ENCODE measurements at places on chromosomes 4 and X. TPM values are rescaled to one million over a fixed set of nuclear protein-coding genes. Genes with fewer than 3 reads are reported as not detected.

GRCh38 chrX:129646566-129647417, 8.0 kb downstream of the APLN start:
- no peak for DNase-seq

DNA sequence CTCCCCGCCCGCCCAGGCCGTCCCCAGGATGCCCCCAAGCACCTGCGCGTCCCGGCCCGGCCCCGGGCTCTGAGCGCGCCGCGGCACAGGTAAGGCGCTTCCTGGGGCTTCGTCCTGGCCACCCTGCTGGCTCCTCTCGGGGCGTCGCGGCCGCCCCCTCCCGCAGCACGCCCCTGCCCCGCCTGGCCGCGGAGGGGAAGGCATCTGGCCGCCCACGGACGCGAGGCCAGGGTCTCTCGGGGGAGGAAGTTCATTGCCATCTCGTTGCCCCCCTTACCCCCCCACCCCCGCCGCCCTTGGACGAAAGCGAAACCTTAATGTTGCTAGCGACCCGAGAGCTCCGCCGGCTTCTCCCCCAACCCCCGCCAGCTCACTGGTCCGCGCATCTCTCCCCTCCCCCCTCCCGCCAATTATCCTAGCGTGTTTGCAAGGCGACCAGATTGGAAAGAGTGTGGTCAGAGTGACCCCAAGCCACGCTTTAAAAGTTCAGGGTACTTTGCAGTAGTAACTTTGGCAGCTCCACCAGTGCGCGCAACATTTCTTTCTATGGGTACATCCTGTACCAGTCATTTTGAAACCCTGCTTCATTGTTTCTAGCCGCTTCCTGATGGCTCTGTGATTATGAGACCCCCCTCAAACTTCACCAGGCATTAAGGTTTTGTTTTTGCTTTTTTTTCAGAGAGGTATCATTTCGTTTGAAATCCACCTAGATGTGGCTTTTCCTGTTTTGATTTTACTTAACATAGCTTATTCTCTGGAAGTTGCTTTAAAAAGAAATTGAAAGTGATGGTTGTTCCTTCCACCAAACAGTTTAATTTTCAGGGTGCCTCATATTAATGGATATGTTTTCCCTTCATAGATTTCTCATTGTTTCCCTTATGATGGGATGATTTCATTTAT, 626 bp downstream of the TBC1D1 start:
- DNase-seq = no peak

Gene ITGB1BP2
- total RNA-seq = 0.21 TPM

GRCh38 chr4:101104312-101105052, 242.8 kb downstream of the PPP3CA start:
- no peak for DNase-seq

Gene AGTR2
- total RNA-seq = not detected

DNA sequence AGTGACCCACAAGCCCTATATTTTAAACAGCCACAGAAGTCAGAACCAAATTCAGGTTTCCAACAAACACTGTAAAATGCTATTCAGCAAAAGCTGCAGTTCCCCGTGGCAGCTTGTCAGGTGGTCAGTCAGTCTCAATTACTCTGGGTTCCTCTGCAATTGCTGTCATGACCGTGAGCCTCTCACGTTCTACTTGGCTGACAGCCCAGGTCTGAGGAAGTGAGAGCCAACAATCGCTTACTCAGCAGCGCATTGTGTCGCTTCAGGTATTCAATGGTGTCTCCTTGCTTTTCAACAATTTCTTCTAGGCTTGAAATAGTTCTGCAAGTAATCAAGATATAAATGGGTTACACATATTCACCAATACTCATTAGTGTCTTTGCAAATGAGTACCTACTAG, 25.8 kb downstream of the TRIM75 start:
- DNase-seq = no peak

Gene CENPVL3
- total RNA-seq = not detected

DNA sequence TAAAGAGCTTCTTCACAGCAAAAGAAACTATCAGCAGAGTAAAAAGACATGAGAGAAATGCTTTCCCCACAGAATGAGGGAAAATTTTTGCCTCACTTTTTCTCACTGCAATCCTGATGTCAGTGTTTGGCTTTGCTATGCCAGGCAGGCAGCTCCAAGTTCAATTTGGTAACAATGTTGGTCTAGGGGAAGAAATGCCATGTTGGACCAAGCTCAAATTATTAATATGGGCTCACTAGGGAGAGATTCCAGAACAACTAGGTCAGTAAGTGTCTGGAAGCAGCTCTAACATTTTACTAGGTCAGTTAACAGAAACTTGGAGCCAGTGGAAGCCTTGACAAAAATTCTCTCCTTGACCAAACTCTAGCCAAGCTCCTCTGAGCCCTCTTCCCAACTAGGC, 95.4 kb downstream of the NAF1 start:
- no peak for DNase-seq

Gene FAM90A26
- total RNA-seq = not detected

- DNase-seq = no peak
Measured at GRCh38 chr4:27873596-27873995, 1013.0 kb downstream of the STIM2 start.

- no peak for DNase-seq
Measured at GRCh38 chr4:34950926-34951325, 1293.4 kb downstream of the ARAP2 start.

DNA sequence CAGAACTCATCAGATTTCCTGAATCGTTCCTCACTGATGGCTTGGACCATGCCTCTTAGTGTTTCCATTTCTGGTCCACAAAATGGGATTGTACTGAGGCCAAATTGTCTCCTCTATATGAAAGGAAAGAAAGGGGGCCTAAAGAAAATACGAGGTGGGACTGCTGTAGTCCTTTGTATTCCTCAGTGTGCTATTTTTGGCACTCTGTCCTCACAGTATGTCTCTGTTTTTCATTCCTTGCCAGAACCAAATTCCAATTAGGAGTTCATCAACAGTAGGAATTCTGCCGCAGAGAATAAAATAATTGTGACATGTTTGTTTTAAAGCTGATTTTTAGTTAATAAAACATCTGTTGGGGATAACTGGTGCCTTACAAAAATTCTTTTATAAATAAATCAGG, 515.7 kb downstream of the SMARCA1 start:
- no peak for DNase-seq

Gene CDS1
- 2.1 TPM for total RNA-seq

Gene ANKRD50
- total RNA-seq = 4.4 TPM

DNA sequence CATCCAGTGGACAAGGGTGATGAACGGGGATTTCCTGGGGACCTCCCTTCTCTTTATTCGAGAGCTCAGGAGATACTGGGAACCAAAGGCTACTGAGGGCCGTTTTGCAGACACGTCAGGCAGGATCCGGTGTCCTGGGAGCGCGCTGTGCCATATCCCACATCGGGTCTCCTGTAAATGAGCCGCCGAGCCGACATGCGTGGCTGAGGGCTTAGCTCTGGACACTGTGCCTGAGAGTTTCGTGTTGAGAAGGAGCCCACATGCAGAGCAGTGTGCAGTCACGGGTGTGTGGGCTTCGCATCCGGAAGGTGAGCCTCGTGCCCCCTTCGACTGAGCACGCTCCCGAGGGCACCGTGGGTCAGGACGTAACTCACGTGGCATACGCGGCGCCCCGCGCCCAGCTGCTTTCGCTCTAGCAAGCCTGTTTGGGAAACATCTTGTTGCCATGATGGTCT, 28.5 kb upstream of the HGFAC start:
- DNase-seq = no peak

- DNase-seq = peak; percentile 2
Measured at GRCh38 chr4:22238742-22239141, 277.1 kb downstream of the ADGRA3 start.

DNA sequence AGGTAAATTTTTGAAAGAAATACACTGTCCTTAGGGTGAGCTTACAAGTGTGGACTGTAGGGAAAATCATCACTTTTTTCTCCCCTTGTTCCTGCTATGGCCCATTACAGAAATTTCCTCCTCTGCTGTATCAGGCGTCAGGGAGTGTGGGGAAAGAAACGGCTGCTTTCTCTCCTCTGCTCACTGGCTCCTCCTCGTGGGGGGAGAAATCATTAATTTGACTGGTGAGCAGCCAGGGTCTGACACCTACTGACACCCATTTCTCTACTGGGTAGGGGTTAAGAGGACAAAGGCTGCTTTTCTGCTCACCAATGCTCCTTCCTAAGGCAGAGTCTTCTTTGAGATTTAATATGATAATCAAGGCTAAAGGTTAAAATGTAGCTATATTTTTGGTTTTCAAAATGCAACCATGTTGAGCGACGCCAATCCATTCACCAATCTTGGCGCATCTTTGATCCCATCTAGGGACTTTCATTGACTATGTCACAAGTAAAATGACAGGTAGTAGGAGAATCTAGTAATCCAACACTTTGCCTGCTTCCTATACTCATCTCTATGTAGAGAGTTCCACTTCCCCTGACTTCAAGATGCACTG, 25.1 kb downstream of the SETD7 start:
- peak; percentile 35 for DNase-seq

Gene GABRG1
- total RNA-seq = not detected

GRCh38 chr4:140622333-140622958, 53.7 kb upstream of the UCP1 start:
- DNase-seq = no peak

Gene EREG
- total RNA-seq = 0.13 TPM

Gene EPHA5
- total RNA-seq = not detected

Gene UNC5C
- total RNA-seq = not detected

GRCh38 chr4:8643986-8644385, 51.4 kb downstream of the CPZ start:
- no peak for DNase-seq

DNA sequence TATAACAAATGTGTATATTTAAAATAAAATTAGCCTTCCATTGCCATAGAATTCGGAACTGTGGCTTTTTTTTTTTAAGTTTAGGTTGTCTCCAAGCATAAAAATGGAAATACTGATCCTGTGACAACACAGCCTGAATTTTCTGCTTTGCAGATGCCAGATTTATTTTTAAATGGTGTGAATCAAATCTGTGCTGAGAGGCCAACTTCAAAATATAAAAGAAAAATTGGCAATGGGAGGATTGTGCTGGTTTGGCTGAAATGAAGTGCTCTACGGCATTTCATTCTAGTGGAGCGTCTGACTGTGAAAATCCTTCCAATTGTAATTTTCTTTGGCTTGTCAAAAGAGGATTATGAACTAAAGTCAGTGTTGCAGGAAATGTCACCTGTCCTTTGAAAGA, 580.3 kb upstream of the ZFP42 start:
- DNase-seq = no peak

Gene PAGE5
- total RNA-seq = not detected

Gene HTN1
- total RNA-seq = not detected

DNA sequence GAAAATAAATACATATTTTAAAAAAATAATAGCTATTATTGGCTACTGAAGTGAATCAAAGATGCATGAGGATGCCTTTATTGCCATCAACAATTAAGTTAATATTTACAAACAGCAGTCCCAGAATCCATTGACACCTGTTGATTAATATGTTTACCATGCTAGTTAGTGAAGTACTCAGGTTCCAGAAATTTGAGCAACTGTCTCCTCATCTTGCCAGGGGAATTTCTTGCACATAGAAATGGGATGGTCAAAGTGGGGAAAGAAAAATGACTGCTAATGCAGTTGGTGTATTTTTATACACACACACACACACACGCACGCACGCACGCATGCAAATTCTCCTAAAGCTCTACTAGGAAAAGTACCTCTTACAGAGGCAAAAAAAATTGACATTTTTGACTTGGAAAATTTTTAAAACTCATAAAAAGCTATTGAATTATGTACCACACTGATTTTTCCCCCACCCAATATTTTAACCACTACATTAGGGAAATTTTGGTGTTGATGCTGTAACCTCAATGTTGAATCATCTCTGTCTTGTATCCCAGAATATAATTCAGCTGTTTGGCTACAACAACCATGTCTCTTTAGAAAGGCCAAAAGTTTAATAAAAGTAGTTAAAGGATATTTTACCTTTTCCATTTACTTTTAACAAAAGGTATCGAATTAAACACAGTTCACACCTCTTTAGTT, 105.3 kb upstream of the TMEM150C start:
- DNase-seq = no peak

DNA sequence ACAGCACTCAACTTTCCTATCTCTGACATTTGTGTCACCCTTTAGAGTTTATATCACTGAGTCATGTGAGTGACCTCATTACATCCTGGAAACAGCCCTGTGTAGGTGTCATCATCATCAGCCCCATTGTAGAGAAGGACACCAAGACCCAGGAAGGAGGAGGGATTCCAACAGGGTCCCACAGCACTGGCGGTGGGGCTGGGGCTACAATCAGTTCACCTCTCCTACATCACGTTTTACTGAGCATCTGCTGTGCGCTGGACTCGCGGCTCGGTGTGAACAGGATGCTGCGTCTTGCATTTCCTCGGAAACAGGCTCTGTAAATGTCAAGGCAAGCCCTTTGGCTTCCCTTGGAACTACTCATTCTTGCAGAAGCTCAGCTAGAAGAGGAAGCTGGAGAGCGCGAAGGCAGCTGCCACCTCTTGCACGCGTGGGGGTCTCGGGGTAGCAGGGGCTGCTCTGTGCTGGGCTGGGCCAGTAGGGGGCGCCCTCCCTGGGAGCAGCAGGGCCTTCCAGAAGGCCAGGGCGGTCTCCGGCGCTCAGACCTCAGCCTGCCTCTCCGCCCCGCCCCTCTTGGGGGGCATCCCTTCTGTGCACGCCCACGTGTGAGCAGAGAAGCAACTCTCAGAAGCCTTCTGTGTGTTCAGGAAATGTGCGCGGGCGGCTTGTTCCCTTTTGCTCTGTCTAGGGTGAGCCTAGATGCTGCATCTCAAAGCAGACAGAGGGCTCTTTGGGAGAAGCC, 29.0 kb downstream of the REELD1 start:
- no peak for DNase-seq

Gene EPGN
- total RNA-seq = not detected

Gene RHOH
- not detected for total RNA-seq

- DNase-seq = peak; percentile 7
Measured at GRCh38 chr4:100421361-100421978, 96.4 kb downstream of the EMCN start.

Gene LEF1
- total RNA-seq = 0.22 TPM

DNA sequence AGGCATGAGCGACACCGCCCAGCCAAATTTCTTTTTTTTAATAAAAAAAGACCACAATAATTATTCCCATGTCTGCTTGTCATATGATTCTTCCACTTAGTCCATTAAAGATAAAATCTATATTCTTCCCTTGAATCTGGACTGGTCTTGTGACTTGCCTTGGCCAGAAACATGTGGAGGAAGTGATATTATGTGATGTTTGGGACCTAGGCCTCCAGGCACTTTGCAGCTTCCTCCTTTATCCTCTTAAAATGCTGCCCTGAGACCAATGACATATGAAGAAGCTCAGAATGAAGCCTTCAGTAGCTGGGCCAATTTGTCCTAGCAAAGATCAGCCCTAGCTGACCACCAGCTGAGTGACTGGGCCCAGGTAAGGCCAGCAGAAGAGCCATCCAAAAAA, 250.0 kb downstream of the INPP4B start:
- DNase-seq = no peak

Gene SOWAHB
- total RNA-seq = 0.27 TPM

GRCh38 chr4:142596595-142596994, 249.5 kb downstream of the INPP4B start:
- no peak for DNase-seq

Gene NUDT10
- not detected for total RNA-seq

Gene PDGFRA
- total RNA-seq = 0.04 TPM

Measured in HepG2 (cell line).